GM10248 (cell line): ENCODE measurements at places on chromosomes 2 and 18.
A peak's percentile ranks its signal among the peaks of the same experiment; 100 is the strongest.

- peak; percentile 20 for DNase-seq
These were observed 192.8 kb downstream of the PTGR3 start for GRCh38 chr18:75016025-75016717.

DNA sequence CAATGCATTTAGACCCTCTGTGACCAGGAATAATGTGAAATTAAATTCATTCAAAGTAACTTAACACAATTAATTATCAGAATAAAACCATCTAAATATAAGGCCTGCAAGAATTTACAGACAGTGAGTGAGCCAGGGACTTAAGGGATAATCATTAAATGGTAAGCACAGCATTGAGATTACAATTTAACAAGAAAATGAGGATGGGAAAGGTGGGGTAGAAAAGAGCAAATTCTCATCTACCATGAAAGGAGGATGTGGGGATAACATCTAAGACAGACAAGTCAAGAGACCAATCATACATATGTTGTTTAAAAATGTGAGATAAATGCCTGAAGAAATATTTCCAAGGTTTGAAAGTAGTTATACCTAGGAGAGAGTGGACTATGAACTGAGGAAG is 259.3 kb upstream of the NT5C1B start:
- no peak for DNase-seq

GRCh38 chr18:78327643-78328042 is 652.0 kb upstream of the SALL3 start:
- no peak for DNase-seq

GRCh38 chr18:58955738-58956137 is 91.1 kb downstream of the ZNF532 start:
- DNase-seq: no peak

GRCh38 chr2:236449167-236449761 is 120.4 kb upstream of the ACKR3 start:
- DNase-seq: no peak

DNA sequence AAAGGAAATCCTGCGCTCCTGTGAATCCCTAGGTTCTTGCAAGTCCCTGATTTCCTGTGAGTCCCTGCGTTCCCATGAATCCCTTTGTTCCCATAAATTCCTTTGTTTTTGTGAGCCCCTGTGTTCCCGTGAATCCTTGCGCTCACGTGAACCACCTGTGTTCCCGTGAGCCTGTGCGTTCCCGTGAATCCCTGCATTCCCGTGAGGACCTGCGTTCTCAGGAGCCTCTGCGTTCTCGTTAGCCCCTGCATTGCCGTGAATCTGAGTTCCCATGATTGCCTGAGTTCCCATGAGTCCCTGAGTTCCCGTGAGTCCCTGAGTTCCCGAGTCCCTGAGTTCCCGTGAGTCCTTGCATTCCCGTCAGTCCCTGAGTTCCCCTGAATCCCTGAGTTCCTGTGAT is 71.5 kb downstream of the SNTG2 start:
- no peak for DNase-seq

- no peak for DNase-seq
These were observed 200.6 kb downstream of the ZBTB7C start for GRCh38 chr18:48208432-48209140.

DNA sequence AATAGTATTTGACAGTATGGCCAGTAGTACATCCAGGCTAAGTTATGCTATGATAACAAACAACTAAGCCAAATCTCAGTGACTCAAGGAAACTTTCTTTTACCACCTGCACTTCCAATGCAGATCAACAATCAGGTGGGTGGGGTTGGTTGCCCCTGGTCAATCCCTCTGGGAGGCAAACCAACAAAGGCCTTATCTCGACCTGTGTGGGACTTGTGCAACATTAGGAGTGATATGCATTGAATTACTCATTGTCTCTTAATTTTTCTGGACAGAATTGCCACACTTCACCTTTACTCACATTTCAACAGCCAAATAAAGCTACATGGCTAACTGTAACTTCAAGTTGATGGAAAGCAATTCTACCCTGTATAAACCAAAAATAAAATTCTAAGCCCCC is 1049.3 kb upstream of the CDH2 start:
- DNase-seq: no peak
